ENCODE measurements at places on chromosomes 11 and 22.

DNA sequence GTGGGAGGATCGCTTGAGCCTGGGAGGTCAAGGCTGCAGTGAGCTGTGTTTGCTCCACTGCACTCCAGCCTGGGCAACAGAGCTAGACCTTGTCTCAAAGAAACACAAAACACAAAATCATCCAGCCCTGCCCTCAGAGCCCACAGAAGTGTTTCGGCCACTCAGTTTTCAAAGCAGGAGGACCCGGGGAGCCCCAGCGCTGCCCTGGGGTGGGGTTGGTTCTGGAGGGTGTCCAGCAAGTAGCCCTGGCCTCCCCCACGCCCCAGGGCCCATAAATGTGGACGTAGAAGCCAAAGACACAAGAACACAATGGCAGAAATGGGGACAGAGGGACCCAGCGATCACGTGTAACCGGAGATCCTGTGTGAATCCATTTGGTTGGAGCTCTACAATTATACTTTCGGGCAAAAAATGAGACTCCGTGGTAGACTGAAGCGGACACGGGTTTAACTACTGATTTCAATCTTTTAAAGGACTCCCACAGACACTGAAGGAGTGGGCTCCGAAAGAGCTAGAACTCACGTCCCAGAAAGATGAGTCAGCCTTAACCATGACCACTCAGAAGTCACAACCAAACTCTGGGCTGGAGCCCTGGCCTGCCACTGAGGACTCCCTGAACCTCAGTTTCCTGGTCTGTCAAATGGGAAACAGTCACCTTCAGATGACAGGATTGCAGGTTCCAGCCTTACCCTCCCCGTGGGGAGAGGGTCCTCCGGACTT, 9.0 kb upstream of the CYTH4 start:
- no peak for DNase-seq

GRCh38 chr22:38700270-38700788, 414 bp downstream of the JOSD1 start:
- no peak for DNase-seq

- DNase-seq: no peak
These were observed 122.3 kb downstream of the BRD1 start for GRCh38 chr22:49705216-49705971.

- peak; percentile 46 for DNase-seq
These were observed 528 bp upstream of the ARRB1 start for GRCh38 chr11:75351791-75352587.

DNA sequence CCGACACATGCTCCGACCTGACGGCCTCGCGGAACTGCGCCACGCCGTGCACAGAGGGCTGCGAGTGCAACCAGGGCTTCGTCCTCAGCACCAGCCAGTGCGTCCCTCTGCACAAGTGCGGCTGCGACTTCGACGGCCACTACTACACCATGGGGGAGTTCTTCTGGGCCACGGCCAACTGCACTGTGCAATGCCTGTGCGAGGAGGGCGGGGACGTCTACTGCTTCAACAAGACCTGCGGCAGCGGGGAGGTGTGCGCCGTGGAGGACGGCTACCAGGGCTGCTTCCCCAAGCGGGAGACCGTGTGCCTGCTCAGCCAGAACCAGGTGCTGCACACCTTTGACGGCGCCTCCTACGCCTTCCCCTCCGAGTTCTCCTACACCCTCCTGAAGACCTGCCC, 26.8 kb downstream of the TECTA start:
- DNase-seq: no peak

- DNase-seq: no peak
These were observed 4.5 kb downstream of the OR10G7 start for GRCh38 chr11:124036666-124037065.

GRCh38 chr22:23521441-23522113, 58.5 kb downstream of the IGLL1 start:
- peak; percentile 83 for DNase-seq

- no peak for DNase-seq
These were observed 35.7 kb downstream of the SIK3 start for GRCh38 chr11:117062498-117062897.

DNA sequence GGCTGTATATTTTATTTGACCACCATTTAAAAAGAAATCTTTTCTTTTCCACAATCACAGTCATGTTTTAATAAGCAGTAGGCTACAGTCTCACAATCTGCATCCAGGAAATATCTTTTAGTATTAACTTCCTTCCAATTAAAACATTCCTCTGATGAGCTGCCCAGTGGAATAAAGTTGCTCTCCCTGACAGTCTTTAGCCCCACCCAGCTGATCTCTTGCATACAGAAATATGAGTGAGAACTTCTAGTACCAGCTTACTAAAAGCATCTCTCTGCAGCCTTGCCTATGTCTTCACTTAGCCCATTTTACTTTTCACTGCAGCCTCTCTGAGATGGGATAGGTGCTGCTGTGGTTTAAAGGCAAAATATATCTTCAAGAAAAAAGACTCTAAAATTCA, 143.4 kb upstream of the ANO3 start:
- no peak for DNase-seq

DNA sequence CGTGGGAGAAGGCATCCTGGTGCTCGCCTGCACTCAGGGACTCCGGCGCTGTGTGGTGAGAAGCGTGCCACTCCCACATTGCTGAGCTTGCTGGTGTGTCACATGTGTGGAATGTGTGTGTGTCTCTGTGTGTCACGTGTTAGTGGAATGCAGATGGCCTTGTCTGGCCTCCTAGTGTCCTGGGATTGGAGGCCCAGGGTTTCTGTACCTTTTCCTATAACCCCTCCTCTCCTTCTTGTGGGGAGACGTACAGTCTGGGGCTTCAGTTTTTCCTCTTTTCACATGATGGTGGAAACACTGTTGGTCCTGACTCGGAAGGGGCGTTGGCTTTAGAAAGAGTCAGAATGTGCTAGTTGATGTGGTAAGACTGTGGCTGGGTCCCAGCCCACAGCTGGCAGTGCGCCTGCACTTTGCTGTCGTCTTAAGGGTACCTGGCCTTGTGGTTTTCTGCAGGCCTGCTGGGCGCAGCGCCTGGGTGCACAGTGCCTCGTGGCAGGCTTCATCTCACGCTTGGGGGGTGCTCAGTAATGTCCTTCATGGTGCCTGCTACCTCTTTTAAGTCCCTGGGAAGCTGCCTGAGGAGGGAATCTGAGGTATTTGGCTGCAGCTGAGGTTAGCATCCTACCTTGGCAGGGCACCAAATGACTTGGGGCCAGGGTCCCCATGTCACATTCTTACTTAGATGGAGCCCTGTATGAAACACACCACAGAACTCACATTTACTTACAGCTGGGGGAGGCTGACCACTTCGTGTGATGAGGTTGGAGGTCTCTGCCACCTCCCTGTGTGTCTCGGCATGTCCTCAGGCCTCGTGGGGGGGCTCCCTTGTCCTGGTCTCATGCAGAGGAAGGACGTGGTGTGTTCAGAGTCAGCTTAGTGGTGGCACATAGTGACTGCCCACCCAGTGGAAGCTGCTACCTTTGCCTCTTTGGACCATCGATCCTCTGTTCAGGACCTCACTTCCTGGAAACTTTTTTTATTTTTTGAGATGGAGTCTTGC, 61.9 kb downstream of the MED15 start:
- peak; percentile 73 for DNase-seq

GRCh38 chr22:42280140-42280539, 9.7 kb upstream of the TCF20 start:
- DNase-seq: no peak

DNA sequence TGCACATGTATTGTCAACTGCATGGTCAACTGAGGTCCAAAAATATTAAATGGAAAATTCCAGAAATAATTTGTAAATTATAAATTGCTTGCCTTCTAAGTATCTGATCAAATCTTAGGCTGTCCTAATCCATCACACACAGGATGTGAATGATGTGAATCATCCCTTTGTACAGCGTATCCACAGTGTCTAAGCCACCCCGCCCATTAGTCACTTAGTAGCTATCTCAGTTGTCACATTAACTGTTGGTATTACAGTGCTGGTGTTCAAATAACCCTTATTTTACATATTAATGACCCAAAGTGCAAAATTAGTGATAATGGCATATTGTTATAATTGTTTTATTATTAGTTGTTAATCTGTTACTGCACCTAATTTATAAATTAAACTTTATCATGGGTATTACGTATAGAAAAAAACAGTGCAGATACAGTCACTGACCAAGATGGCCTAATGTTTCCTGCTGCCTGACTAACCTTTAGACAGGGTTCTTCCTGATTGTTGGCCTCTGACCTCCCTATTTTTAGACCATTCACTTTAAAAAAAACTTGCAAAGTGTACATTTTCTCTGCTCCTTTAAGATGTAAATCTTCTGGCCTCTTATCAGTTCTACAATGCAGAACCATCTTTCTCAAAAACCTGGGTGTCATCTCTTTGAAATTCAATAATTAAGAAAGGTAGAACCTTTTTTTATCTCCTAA, 2.9 kb upstream of the SVIP start:
- DNase-seq: no peak

GRCh38 chr22:41940832-41941765, 5.9 kb downstream of the CENPM start:
- DNase-seq: peak; percentile 84

GRCh38 chr11:28913883-28914282, 805.7 kb downstream of the METTL15 start:
- DNase-seq: no peak

GRCh38 chr22:24486501-24486921, 8.6 kb upstream of the UPB1 start:
- no peak for DNase-seq

DNA sequence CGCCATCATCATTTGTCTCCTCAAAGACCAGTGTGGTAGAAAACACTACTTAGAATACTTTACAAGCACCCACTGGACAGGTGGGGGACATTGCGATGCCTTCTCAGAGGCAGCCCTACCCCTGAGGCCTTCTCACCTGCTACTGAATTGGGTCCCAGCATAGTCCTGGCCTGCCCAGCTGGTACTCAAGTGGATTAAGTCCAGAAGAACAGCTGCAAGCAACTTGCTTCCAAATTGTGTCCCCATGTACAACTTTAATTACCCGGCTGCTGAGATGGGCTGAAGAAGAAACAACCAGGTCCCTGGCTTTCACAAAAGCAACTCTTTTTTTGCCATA, 12.3 kb downstream of the ABTB2 start:
- DNase-seq: no peak

DNA sequence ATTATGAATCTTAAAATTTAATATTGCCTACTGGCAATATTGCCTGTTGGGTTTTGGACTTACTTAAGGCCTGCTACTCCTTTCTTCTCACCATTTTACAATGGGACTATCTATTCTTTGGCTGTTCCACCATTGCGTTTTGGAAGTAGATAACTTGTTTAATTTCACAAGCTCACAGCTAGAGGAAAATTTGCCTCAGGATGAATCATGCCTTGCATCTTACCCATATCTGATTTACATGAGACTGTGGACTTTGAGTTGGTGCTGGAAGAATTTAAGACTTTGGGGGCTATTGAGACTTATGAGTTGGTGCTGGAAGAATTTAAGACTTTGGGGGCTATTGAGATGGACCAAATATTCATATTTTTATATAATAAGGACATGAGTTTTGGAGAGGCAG, 662.6 kb downstream of the METTL15 start:
- DNase-seq: no peak

DNA sequence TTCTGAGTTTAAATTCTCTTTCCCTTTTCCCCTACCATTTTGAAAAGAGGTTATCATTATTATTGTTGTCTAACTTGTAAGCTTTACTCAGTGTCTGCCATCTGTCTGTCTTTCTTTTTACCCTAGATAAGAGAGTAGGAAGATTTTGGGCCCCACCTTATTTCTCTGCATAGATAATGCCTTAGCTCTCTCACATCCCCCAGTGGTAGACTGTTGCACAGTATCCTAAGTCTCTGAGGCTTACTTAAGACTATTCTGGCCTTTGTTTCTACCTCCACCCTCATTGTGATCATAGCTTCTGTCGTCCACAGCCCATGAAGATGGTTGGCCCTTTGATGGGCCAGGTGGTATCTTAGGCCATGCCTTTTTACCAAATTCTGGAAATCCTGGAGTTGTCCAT, 3.6 kb upstream of the OR51L1 start:
- DNase-seq: no peak

DNA sequence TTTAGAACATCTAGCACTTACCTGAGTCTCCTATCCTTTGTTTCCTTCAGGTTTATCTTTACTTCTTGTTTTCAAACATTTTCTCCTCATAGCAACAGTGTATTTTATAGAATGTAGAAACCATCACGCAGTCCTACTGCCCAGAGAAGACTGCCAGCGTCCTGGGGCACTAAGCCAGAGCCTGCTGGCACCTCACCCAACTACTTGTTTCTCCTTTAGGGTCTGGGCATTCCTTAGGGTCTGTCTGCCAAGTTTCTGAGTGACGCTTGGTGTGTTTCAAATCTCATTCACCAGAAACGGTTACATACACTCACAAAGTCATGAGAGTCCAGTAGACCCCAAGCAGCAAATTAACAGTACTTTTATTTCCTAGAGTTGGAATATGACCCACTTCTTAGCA, 49.6 kb upstream of the SLC25A1 start:
- DNase-seq: no peak

DNA sequence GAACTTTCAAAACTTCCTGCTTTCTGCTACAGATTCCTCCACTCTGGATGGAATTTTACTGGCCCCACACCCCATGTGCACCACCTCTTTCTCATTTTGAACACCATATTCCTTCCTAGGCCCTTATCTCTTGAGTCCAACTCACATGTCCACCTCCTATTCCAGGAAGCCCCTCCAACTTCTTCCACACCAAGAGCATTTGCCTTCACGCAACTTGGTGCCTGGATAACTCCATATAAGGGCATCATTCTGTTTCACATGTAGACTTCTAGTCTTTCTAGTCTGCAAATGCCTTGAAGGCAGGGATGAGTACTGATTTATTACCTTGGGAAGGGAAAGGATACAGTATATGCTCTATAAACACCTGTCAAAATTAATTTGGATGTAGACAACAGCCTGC, 17.5 kb downstream of the GAB2 start:
- no peak for DNase-seq
